ENCODE measurements at places on chromosomes 2 and 18.

DNA sequence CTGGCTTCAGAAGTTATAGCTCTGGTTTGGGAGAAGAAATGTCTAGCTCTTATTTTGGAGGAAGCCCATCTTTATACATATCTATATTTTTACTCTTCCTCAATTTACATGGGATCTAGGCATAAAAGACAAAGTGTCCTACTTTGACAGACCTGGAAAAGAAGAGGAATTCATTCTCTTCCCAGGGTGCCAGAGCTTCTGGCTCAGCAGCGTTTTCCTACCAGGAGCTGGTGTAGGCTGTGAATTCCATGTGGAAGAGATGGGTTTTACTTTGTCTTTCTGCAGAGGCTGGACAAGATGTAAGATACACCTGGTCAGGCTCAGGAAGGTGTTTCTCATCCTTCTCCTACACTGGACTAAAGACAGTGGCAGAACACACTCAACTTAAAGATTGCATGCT is 50.2 kb upstream of the LYPD6B start:
- no peak for DNase-seq

- DNase-seq, result no peak
Observed at GRCh38 chr2:14342313-14342712, 290.2 kb upstream of the LRATD1 start.

- DNase-seq, result no peak
Observed at GRCh38 chr2:175282300-175282699, 100.8 kb upstream of the ATP5MC3 start.

DNA sequence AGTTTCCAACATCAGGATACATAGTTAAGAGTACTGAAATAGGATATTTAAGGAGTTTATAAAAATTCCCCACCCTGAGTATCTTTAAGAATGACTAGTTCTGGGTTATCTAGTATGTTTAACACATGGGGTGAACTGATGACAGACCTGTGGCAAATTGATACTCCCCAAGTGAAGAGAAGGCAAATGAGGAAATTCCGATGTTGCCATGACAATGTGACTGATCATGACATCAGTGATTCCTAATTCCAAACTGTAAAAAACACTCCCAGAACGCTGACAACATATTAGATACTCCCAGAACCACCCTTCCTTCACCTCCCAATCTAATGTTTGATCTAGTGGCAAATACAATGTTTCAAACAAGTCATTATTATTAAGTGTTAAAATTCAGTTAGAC is 77.6 kb downstream of the RBMS1 start:
- no peak for DNase-seq

- no peak for DNase-seq
Observed at GRCh38 chr2:218125095-218125494, 733 bp upstream of the CXCR2 start.

GRCh38 chr2:5592916-5593315 is 99.3 kb upstream of the SOX11 start:
- no peak for DNase-seq

- DNase-seq, result no peak
Observed at GRCh38 chr2:215332872-215333595, 21.2 kb downstream of the ATIC start.

- DNase-seq, result no peak
Observed at GRCh38 chr2:151984424-151985083, 114.3 kb downstream of the CACNB4 start.

DNA sequence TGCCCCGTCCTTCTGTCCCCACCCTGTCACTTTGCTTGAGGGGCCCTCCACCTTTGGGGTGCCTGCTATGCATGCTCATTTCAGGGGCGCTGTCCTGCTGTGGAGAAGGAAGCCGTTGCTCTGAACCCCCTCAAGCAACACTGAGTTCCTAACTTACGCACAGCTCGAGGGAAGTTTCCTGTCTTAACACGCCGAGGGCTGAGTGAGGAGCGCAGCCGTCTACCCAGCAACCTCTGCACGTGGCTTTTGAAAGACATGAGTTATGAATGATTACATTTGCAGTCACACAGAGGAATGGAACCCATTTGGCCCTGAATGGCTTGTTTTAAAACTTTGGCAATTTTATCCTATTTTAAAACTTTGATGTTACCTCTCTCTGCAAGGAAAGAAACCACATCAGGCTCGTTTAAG is 14.0 kb downstream of the RAMP1 start:
- DNase-seq, result no peak

GRCh38 chr18:78271790-78272189 is 707.8 kb upstream of the SALL3 start:
- no peak for DNase-seq

- DNase-seq, result no peak
Observed at GRCh38 chr2:30216157-30216556, 15.2 kb upstream of the LBH start.

- DNase-seq, result no peak
Observed at GRCh38 chr2:67039058-67039457, 358.1 kb upstream of the ETAA1 start.

GRCh38 chr2:180705122-180705521 is 275.3 kb upstream of the UBE2E3 start:
- DNase-seq, result no peak

DNA sequence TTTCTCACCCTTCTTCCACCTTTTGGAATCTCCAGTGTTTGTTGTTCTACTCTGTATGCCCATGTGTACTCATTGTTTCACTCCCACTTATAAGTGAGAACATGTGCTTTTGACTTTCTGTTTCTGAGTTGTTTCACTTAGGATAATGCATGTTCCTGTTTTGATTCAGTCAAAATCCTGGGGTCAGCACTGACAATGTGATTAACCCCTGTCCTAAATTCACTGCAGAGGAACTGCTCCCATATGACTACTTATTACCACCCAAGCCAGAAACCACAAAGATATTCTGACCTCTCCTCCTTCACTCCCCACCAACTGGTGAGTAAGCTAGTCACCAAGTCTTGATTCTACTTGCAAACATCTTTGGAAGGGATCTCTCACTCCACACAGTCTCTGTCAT is 251.4 kb upstream of the TCF4 start:
- DNase-seq, result no peak
